ENCODE measurements at places on chromosomes 2 and 18.

GRCh38 chr2:211248841-211249240 is 692.4 kb downstream of the CPS1 start:
- DNase-seq, result no peak

DNA sequence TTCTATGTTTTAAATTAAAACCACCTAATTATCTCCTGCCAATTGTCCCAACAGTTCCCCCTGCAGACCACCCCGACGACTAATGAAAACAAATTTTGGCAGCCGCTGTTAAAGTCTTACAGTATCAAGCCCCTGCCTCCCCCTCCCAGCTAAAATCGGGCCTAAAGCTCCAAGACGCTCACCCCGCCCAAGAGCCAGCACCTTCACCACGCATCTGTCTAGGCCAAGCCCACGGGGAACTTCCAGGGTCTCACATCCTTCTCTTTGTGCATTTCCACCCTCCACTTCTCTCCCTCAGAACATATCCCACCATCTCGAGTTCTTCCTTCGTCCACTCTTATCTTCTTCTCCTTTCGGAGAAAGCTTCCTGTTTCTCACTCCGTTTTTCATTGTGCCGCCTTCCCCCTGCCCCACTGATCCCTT is 445 bp downstream of the PRPF40A start:
- peak; percentile 30 for DNase-seq

DNA sequence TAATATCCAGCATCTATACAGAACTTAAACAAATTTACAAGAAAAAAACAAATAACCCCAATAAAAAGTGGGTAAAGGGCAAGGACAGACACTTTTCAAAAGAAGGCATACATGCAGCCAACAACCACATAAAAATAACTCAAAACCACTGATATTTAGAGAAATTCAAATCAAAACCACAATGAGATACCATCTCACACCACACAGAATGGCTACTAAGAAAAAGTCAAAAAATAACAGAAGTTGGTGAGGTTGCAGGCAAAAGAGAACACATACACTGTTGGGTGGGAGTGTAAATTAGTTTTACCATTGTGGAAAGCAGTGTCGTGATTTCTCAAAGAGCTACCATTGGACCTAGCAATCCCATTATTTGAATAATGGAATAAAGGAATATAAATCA is 1973.9 kb upstream of the LRRTM1 start:
- no peak for DNase-seq

- DNase-seq, result no peak
Observed at GRCh38 chr2:160921386-160921964, 238.8 kb upstream of the TANK start.

DNA sequence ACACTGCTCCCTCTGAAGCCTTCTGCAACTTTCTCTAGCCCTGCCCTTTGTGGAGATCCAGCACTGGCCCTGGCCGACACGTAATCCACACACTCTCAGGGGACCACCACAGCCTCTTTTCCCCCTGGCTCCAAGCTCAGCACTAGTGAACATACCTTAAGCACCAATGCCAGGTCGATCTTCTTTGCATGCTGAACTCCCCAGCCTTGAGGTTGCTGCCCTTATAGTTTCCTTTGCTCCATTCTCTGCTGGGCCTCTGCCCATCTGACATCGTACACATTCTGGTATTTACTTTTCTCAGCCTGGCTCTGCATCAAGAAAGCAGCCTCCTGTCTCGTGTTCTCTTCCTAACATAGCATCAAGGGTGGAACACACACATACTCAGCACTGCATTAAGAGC is 361.5 kb downstream of the LPIN1 start:
- DNase-seq, result no peak

GRCh38 chr18:40035966-40036365 is 1919.1 kb upstream of the PIK3C3 start:
- no peak for DNase-seq

DNA sequence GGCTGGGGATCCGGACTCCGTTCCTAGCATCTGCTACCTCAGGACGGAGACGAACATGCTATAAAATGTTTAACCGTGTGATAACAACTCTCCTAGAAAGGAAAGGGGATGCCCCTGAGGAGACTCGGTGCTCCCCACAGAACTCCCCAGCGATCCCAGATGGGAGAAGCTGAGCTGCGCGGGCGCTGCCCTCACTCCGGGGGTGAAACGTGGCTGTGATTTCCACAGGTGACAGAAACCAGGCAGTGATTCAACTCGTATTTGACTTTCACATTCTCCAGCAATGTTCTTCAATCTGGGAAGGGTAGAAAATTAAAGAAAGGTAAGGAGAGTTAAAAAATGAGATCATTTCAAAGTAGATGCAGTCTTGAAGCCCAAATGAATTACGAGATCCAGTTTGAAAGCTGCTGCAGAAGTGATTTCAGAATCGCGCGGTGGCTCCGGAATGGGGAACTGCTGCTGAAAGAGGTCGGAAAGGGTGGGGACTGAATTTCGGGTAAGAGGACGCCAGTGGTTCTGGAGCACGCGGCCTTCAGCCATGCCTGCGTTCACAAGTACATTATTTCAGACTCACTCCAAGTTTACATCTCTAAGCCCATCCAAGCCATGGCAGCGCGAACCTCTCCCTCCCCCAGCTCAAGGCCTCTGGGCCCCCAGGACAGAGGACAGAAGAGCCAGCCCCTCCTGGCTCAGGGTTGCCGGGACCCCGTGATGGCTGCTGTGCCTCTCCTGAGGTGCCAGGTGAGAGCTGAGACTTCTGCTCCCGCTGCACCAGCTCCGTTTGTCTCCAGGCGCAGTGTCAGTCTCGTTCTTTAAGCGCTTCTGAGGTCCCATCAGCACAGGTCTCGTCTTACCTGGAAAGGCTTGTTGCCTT is 39.5 kb downstream of the ADNP2 start:
- no peak for DNase-seq

- DNase-seq, result no peak
Observed at GRCh38 chr2:7358865-7359447, 441.7 kb downstream of the RNF144A start.

- peak; percentile 78 for DNase-seq
Observed at GRCh38 chr2:120680136-120680761, 55.4 kb upstream of the GLI2 start.

- no peak for DNase-seq
Observed at GRCh38 chr2:11498543-11499034, 32.6 kb upstream of the E2F6 start.

- DNase-seq, result no peak
Observed at GRCh38 chr2:34423301-34423700, 824.2 kb upstream of the FAM98A start.

DNA sequence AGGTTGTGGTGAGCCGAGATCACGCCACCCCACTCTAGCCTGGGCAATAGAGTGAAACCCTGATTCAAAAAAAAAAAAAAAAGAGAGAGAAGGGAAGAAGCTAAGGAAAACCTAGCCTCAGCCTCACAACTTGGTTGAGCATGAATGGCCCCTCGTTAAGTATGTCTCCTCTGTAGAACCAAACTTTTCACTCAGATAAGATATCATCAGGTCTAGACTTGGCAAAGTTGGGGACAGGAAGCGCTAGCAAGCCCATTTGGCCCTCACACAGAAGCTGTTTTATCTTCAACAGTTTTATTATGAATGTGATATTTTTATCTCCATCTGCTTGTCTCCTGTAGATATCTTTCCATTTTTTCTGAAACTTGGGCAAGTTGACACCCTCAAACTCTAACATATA is 3.5 kb upstream of the ASXL2 start:
- no peak for DNase-seq

DNA sequence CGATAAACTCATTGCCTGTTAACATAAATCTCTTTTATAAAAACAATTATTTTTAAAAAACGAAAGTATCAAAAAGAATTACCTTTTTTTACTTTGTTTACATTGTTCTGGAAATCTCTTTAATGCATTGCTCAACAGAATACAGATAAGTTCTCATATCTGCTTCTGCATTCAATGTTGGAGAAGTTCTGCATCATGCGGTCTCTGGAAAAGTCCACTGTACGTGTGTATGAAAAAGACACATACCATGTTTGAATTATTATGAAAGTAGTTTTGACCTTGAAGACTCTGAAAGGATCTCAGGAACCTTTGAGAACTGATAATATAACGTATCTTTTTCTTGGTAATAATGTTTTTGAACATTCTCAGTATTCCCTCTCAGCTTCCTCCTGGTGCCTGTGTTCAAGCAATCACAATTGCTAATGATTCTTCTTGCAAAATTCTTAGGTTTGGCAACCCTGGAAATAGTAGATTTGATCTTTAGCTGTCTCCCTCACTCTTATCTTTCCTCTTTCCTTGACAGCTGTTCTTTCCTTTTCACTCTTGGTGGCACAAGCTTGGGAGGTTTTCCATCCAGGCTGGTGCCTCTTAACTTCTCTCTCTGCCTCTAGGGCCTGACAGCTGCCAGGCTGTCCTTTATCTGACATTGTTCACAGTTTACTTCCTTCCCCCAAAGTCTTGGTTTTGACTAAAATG is 12.4 kb upstream of the IL1R1 start:
- no peak for DNase-seq

GRCh38 chr18:3119401-3120341 is 100.1 kb downstream of the MYOM1 start:
- DNase-seq, result no peak

- no peak for DNase-seq
Observed at GRCh38 chr2:118913131-118913802, 28.7 kb upstream of the MARCO start.

- DNase-seq, result no peak
Observed at GRCh38 chr18:79617511-79618500, 61.8 kb upstream of the CTDP1 start.

DNA sequence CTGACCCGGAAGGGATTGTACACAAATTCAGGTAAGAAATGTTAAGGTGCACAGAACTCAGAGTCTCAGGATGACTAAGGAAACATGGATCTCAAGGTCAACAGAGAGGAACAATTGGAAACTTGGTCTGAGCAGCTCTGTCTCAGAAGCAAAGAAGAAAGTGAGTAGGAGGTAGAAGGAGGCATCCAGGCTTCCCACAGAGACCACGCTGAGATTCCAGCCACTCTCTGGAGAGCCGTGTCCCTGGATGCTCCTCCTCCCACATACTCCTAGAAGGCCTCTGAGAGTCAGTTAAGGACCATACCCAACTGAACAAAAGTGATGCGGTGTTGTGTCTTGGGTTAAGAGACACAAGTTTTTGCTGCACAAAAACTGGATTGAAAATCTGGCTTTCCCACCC is 8.6 kb upstream of the PLB1 start:
- DNase-seq, result no peak

- DNase-seq, result no peak
Observed at GRCh38 chr18:28081516-28081915, 95.4 kb downstream of the CDH2 start.

DNA sequence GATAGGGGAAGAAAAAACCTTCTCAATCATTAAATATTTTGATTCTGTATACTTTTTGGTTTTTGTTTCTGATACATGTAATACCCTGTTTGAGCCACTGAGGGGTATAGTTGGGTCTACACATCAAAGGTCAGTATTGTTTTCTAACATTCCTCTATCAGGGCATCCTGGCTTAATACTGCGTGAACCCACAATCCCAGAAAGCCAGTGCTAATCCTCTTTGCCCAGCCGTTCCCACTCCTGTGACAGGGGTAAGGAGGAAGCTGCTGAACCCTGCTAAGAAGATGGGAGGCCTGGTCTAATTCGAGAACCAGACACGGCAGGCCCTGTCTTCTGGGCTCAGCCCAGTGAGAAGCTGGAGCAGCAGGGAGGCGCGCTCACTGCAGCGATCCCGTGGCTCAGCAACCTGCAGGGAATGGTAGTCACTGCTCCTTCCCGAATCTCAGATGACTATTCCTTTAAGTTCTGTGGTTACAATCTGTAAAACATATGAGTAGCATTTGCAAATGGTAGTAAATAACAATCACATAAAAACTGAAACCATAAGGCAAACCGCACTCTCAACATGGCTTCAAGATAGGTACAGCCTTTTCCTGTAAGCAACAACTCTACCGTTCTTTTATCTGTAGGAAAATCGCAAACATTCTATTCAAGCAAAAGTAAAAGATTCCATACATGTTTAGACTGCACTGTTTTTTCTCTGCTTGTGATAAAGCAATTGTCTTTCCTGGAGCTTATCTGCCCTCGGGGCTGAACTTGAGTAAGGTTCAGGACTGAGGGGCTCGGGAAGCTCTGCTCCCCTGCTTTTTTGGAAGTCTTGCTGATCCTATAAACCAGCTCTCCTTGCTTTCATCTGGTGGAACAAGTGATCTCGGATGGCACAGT is 87.0 kb downstream of the EPB41L3 start:
- peak; percentile 51 for DNase-seq

Measured in kidney glomerular epithelial cell (primary cell).